ENCODE measurements at places on chromosomes 16 and 17.

GRCh38 chr17:44976206-44976605, 8.1 kb upstream of the C1QL1 start:
- DNase-seq = no peak

DNA sequence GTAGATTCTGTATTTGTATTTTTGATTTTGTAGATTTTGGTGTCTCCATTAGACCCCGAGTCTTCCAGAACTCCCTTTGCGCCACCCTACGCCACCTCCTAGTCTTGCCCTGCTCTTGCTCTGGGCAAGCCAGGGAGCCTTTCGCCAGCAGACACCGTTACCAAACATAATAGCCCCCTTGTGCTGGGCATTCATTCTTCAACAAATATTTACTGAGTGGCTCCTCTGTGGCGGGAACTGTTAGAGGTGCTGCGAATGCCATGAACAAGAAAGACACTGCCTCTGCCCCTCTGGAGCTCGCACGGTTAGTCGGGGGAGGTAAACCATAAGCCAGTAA, 841 bp upstream of the GPT2 start:
- no peak for DNase-seq

DNA sequence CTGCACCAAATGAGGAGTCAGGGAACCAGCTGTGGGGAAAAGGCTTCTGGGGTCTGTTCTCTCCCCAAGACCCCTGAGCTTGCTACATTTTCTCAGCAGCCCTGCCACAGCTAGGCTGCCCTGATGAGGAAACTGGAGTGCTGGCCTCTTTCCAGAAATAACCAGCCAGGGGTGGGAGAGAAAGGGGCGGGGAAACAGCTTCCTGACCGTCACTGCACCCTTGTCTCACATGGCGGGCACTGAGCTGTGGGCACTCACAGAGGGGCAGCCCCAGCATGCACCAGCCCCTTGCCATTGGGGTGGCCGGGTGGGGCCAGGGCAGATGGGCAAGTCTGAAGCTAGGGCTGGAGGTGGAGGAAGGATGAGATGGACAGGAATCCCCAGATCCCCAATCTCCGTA, 2.9 kb downstream of the SRL start:
- no peak for DNase-seq

DNA sequence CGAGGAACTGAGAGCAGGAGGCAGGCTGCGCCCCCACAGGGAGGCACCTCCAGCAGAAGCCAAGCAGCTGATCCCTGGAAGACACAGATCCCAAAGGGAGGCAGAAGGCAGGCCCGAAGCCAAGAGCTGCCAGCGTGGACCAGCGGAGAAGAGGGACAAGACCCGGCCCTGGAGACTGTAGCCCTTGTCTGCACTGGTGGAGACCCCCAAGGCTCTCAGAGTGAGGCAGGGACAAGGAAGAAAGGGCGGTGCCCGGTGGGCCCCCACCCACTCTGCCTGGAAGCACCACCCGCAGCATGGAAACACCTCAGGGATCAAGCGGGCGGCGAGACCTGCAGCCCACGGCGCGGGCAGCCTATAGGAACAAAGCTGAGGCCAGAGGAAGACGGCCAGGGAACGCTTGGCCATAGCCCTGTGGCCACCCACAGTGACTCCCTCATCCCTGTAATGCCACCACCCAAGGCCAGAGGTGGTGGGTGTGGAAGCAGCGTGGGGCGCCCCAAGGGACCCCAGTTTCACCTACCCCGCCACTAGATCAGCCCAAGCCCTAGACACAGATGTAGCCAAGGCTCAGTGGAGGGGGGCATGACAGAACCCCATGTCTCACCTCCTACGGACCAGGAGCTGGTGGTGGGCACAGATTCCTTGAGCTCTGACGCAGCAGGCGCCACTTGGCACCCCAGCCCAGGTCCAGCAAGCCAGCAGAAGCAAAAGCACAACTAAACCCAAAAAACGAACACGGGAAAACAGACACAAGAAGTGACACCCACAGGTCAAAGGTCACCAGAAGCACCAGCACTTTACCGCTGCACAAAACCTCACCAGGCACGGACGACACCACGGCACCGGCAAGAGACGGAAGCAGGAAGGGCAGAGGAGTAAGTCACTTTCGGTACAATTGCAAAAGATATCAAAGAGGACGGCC, 2.9 kb upstream of the SIRT7 start:
- no peak for DNase-seq

DNA sequence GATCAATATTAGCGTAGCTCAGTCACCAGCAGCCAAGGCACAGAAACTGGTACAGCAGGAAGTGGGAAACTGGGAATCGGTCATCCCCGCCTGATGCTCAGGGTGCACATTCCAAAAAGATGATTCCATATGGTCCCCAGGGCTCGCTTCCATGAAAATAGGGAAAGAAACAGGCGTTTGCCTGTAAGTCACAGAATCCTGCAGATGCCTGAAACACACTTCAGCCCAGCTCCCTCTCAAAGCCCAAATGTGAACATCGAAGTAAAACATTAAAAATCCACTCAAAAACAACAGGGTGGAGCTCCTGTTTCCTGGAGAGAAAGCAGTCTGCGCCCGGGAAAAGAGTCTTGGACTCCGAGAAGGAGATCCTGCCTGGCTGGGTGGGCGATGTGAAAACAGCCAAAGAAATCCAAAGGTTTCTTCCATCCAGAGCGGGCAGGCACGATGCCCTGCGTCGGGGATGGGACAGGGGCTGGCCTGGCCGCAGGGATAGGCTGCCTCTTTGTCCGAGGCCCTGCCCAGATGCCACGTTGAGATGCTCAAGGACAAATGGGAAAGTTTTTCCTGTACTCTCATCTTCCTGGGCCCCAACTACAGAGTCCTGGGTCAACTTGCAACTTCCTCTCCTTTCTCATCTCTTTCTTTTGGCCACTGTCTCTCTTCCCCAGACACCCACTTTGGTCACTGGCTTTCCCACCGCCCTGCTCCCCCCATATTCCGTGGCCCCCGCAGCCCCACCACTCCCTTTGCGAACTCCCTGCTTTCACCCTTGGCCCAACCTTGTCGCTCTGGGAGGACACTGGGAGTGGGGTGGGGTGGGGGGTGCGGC, 743 bp downstream of the WIPI1 start:
- peak; percentile 82 for DNase-seq

DNA sequence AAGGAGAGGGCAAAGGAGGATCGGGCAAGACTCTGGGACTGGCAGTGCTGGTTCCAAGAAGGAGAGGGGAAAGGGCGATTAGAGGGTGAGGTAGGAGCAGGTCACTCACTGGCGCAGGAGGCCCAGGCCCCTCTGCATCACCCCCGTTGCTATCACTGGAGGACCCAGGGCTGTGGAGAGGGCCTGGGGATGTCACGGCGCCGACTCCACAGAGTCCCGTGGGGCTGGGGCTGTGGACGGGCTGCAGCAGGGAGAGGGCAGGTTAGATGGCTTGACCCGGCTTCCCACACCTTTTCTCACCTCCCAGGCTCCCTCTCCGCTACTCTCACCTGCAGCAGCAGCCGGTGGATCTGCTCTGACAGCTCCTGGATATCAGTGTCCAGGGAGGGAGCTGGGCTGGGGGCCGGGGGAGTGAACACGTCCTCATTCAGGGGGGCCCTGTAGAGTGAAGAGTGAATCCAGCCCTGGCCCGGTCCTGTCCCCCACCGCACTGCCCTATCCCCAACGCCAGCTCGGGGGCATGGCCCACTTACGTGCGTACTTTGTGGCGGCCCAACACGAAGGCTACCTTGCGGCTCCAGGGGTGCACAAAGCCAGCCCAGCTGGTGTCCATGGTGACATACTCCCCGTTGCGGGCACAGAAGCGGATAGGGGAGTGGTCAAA, 4.9 kb downstream of the PER1 start:
- no peak for DNase-seq

DNA sequence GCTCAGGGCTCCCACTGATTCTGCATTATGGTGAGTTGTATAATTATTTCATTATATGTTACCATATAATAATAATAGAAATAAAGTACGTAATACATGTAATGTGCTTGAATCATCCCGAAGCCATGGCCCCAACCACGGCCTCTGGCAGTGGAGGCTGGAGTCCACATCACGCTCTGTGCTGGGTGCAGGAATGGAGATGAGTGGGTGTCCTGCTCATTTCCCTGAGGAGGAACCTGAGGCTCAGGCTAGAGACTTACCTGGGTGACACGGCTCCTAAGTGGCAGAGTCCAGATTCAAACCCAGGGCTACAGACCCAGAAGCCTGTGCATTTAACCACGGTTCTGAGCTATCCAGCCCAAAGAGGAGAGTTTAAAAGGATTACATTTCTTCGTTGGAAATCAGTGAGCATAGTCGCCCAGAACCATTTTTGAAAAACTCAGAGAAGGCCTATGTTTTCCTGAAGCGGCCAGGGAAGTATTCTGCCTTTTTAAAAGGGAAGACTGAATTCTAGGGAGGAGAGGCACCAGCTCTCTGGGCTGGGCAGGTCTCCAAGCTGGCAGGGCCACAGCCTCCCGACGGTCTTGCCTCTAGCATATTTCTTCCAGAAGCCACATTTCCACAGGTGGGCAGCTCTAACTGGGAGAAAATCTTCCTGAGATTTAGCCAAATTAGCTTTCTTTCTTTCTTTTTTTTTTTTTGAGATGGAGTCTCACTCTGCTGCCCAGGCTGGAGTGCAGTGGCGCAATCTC, 6.7 kb downstream of the IL4R start:
- DNase-seq = no peak
